Forelimb muscle (tissue), 1 donor: ENCODE measurements at places on chromosomes 6 and 20.

GRCh38 chr6:36120539-36120938 lies 9.8 kb upstream of the MAPK13 start:
- no peak for DNase-seq

GRCh38 chr20:29427201-29428060 lies 1830.0 kb upstream of the DEFB115 start:
- DNase-seq = no peak

DNA sequence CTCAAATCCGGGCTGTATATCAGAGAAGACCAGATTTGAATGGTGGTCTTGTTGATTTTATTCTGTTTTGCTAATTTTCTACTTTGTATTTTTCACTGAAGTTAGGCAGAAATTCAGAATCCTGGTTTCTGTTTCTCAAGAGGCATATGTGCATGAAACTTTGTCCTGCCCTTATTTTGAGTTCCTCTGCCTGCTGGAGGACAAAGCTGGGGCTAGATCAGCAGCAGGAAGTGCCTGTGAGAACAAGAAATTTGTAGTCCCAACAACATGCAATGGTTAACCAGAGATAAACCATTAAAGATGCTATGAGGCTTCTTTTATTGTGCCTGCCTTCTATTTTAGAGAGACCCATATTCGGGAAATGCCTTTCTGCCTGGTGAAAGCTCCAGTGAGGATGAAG lies 37.1 kb downstream of the BEND6 start:
- DNase-seq = no peak

GRCh38 chr6:7550433-7550801 lies 8.9 kb downstream of the DSP start:
- no peak for DNase-seq

DNA sequence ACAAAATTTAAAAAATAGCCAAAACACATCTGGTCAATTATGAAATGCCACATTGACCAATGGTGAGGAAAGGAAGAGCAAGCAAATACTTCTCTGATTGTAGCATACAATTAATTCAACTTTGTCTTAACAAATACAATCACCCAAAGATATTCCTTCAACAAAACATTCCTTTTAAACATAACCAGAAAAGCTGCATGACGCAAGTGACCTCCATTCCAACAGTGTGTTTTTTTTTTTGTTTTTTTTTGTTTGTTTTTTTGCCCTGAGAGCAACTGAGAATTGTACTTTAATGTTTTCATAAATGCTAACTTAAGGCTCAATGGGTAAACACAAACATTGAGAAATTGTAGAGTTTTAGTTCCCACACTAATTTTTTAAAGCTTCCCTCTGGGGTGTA lies 184.4 kb downstream of the PTPRK start:
- no peak for DNase-seq

DNA sequence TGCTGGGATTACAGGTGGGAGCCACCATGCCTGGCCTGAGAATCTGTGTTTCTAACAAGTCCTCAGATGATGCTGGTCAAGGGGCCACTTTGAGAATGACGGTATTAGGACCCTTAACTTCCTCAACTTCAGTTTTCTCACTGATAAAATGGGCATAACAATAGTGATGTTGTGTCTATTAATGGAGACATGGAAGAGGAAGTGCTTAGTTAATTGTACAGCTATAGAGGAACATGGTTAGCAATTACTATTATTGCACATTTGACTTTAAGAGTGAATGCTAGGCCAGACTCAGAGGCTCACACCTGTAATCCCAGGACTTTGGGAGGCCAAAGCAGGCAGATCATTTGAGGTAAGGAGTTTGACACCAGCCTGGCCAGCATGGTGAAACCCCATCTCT lies 12.7 kb downstream of the DPPA5 start:
- DNase-seq = no peak

DNA sequence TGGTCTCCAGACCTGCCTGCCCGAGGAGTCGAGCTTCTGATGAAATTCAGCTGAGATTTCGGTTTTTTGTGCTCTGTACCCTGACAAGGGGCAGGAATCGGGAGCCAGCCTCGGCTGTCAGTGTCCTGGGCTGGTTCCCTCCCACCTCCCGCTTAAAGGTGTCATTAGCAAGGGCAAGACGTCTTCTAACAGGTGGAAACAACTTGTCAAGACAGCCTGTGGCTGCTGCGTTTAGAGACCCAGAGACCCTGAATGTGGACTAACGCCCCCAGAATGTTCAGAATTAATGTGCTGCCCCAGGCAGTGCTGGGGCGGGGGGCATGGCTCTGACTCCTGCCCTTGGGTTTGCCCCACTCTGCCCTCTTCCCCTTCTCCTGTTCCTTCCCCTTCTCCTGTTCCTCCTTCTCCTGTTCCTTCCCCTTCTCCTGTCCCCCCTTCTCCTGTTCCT lies 69.7 kb downstream of the PHACTR3 start:
- no peak for DNase-seq

DNA sequence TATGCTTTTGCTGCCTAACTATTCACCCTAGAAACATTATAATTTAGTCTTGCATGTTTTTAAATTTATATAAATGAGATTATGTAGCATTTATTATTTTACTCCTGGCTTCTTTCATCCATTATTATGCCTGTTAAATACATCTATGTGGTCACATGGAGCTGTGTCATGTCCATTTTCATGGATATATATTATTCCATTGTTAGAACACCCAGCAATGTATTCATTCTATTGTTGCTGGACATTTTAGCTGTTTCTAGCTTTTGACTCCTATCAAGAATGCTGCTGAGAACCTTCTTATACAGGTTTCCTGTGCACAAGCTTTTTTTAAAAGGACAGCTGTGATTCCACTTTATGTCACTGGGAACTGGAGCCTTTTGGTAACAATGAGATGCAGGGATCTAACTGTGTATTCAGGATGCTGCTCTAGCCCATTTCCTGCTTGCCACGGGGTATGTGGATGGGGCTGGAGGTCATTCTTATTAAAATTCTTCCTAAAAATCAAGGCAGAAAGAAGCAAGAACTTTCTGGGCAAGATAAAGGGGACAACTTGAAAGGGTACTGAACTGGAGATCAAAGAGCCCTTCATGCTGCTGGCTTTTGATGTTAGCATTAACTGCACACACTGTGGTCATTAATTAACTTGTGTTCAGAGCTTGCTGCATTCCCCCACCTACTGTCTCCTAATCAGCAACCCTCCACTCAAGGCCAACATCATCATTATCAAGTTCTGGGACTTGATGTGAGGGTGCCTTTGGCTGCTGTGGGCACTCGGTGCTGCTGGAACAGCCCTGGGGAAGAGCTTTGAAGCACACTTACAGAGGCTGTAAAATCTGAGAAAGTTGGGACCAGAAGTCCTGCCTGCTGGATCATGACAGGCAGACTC lies 96.6 kb upstream of the AKIRIN2 start:
- no peak for DNase-seq

- no peak for DNase-seq
Measured at GRCh38 chr6:73050706-73051105, 174.6 kb downstream of the KHDC1L start.

DNA sequence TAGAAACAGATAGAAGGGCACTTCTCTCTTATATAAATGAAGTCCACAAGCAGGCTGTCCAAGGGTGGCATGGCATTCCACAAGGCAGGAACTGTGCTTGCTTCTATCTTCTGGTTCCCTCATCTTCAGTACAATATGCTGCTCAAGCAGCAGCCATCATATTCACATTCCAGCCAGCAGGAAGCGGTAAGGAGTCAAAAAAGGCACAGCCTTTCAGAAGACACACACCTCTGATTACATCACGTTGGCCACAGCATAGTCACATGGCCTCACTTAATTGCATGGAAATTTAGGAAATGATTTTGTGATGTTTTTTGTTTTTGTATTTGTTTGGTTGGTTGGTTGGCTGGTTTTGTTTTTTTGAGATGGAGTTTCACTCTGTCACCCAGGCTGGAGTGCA lies 19.0 kb downstream of the REM1 start:
- DNase-seq = no peak

DNA sequence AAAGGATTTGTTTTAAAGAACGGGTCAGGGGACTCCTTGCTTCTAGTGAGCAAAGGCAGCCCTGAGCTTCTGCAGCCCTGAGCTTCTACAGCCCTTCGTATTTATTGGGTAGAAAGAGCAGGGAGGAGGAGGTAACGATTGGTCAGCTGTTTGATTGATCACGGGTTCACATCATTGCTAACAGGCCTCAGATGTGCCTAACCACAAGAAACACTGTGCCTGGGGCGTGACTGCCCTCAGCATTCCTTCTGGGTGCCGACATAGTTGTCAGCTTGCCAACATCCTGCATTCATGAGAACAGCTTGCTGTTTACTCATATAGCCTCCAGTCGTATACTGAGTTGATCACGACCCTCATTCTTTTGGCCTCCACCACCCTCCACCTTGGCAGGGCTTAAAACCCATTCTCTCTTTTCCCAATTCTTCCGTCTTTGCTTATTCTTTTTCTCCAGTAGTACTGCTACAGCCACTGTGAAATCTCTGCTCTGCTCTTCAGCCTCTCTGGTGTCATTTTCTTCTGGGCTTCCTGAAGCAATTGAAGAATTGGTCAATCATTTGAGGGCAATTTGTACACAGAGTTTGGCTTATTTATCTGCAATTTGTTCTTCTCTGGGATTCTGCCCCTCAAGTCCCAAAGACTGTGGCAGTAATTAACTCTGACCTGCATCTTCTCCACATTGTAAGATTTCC lies 25.4 kb upstream of the NOP56 start:
- DNase-seq = no peak

DNA sequence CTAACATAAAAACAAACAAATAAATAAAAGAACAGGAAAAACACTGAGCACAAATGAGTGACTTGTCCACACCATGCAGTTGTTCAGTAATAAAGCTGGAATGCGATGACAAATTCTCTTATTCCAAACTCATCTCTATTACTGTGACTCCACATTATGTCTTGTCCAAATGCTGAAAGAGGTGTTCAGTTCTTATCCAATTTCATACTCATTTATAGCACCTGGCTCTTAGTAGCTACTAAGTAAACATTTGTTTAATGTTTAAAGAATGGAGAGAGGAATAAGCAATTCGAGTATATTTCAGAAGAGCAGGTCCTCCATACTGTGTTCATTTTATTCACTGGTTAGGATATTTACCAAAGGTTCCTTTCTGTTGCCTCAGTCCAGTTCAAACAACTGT lies 439.0 kb upstream of the JAG1 start:
- no peak for DNase-seq

- no peak for DNase-seq
Measured at GRCh38 chr6:149723771-149724417, 6.0 kb upstream of the LATS1 start.

GRCh38 chr6:45880676-45881075 lies 135.0 kb downstream of the CLIC5 start:
- no peak for DNase-seq

GRCh38 chr6:82507112-82507511 lies 143.5 kb downstream of the TPBG start:
- no peak for DNase-seq

GRCh38 chr20:57508381-57508780 lies 16.6 kb downstream of the CTCFL start:
- no peak for DNase-seq

DNA sequence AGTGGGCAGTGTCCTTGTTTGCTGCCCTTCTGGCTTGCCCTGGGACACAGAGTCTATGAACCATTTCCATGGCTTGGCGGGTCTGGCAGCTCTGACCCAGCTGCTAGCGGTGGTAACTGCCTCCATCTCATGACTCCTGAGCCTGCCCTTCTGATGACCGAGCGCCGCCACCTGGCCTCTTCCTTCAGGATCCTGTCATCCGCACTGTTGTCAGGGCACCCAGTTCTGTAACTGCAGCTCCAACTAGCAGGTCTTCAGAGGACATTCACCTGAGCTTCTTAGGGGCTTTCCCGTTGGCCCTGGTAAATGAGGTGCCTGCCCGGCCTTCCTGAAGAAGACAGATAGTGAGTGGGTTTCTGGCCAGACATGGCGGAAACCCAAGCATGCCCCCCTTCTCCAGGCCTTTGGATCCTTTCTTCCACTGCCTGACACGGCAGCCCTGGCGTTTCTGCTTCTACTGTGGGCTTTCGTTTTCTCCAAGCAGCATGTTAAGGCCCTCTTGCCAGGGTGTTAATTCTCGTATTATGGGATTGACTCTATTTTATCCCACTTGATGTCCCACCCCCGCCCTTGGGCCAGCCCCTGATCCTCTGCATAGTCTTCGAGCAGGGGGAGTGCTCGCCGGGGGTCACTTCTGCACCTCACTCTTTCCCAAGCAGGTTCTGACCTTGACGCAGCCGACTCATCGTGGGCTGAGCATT lies 24.7 kb downstream of the PACSIN1 start:
- no peak for DNase-seq

GRCh38 chr20:56343861-56344381 lies 14.9 kb upstream of the FAM210B start:
- DNase-seq = no peak

- no peak for DNase-seq
Measured at GRCh38 chr6:46334442-46334841, 156.8 kb downstream of the RCAN2 start.

DNA sequence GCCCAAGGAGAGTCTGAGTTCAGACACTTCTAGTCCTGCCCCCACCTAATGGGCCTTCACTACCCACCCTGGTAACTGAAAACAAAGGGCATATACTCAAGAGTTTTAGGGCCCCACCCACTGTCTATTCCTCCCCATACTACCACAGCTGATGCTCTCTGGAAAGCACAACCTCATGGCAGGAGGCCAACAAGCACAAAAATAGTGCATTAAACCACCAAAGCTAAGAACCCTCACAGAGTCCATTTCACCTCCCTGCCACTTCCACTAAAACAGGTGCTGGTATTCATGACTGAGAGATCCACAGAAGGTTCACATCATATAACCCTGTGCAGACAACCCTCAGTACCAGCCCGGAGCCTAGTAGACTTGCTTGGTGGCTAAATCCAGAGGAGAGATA lies 132.1 kb upstream of the ADGRB3 start:
- no peak for DNase-seq

DNA sequence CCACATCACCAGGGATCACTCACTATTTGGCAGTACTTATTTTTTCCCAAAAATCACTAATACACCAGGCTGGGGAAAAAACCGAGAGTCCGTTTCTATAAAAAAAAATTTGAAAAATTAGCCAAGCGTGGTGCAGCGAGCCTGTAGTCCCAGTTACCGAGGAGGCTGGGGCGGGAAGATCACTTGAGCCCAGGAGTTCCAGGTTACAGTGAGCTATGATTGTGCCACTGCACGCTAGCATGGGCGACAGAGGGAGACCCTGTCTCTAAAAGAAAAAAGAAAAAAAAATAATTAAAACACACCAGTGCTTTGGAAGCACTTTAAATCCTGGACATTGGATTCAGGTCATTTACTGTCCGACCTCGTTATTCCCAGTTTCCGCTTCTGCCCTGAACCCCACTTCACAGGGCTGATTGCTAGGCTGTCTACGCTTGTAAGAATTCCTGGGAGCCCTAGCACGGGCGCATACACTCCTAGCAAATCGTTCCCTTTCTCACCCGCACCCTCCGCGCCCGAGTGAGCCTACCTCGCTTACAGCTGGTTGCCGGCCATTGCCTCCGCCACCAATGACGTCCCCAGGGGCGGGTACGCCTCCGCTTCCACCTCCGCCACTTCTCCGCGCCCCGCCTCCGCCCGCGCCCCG lies at the start of gene TPMT:
TSS of gene TPMT (minus strand) at position 571 of the 643 bp plus-strand sequence. CDS start 5,950 bp downstream, outside the sequence.
- DNase-seq = no peak

DNA sequence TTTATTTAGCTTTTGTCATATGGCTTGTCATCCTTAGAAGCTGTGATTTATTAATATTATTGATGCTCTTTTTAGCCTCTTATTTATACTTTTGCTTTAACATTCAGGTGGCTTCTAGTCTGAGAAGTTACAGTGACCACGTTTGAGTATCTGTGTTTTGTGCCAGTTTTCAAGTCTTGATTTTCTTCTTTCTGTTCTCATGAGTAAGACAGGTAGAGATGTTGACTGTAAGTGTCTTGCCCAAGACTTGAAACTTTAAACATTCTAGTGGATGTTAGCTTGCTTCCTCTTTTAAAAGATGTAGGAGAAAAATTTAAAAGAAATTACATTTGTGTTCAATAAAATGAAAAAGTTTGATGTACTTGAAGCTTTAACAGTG lies 122.6 kb downstream of the LRRC1 start:
- no peak for DNase-seq
